Erythroblast (primary cell): ENCODE measurements at places on chromosomes 5 and 9.

GRCh38 chr5:111756581-111757354, at the start of gene NREP:
Gene NREP, minus strand, starts transcription at chr5:111757194. Its CDS starts 1,422 bp downstream, at chr5:111755772.
- DNase-seq = peak; percentile 68

DNA sequence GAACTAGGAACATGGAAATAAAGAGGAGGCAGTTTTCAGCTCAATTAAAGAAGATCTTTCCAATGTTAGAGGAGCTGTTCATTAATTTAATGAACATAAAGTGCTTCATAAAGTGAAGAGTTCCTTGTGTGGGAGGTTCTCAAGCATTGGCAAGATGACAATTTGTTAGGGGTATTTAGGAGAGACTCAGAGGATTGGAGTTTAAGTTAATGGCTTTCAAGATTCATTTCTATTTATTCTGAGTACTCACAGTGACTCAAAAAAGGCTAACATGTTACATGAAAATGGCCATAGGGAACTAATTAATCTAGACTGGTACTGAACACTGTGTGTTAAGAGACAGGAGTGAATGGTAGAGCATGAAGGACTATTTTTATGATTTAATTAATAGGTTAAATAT, 55.4 kb upstream of the CDH12 start:
- no peak for DNase-seq

- no peak for DNase-seq
These were observed 121.7 kb upstream of the ZNF366 start for GRCh38 chr5:72628771-72629371.

DNA sequence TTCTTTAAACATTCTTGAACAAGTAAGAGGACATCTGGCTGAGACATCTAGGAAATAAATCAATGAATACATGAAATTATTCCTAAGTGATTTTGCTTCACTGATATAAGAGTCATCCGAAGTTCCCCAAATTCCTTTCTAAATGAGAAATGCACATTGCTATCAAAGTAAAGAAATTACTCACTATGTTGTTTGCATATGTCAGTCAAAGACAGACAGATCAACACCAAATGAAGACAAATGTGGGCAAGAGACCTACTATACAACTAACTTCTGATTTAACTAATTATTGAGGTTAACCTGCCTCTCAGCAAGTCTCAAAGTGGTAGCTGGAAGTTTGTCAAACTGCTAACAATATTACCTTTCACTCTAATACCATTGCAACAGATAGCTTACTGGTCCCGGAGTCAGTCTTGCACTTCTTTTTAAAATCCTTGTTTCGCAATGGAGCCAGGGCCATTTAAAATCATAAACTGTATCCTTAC, 13.2 kb downstream of the TUT7 start:
- no peak for DNase-seq

DNA sequence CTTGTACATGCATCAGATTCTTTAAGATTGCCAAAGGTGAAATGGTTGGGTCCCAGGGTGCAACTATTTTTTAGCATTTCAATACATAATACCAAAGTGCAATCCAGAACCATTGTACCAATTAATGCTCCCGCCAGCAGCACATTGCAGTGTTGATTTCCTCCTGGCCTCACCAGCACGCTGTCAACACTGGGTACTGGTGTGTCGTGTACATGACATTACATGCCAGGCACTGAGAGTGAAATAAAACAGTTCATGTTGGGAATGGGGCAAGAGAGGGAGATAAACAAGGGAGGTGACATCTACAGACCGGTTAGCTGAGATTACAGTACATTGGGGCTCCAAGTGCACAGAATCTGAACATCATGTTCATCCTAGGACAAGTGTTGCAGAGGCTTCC, 37.8 kb downstream of the HMGCS1 start:
- no peak for DNase-seq

DNA sequence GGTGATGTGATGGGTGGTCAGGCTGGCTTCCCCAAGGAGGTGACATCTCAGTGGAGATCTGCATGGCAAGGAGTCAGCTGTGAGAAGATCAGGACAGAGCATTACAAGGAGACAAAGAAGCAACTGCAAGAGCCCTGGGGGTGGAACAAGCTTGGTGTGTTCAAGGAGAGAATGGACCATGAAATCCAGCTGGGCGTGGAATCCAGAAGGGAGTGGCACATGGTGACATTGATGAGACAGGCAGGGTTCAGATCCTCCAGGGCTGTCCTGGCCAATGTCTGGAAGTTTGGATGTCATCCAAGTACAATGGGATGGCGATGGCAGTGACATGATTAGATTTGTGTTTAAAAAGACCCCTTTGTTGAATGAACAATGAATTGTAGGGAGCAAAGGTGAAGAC, 175.6 kb downstream of the MACROH2A1 start:
- no peak for DNase-seq
